CD4-positive, alpha-beta T cell (primary cell): ENCODE measurements at places on chromosomes 13 and 19.

GRCh38 chr19:11252665-11253355, 9.5 kb downstream of the DOCK6 start:
- DNase-seq, result no peak

GRCh38 chr13:99442273-99442895, 58.9 kb upstream of the TM9SF2 start:
- DNase-seq, result no peak

DNA sequence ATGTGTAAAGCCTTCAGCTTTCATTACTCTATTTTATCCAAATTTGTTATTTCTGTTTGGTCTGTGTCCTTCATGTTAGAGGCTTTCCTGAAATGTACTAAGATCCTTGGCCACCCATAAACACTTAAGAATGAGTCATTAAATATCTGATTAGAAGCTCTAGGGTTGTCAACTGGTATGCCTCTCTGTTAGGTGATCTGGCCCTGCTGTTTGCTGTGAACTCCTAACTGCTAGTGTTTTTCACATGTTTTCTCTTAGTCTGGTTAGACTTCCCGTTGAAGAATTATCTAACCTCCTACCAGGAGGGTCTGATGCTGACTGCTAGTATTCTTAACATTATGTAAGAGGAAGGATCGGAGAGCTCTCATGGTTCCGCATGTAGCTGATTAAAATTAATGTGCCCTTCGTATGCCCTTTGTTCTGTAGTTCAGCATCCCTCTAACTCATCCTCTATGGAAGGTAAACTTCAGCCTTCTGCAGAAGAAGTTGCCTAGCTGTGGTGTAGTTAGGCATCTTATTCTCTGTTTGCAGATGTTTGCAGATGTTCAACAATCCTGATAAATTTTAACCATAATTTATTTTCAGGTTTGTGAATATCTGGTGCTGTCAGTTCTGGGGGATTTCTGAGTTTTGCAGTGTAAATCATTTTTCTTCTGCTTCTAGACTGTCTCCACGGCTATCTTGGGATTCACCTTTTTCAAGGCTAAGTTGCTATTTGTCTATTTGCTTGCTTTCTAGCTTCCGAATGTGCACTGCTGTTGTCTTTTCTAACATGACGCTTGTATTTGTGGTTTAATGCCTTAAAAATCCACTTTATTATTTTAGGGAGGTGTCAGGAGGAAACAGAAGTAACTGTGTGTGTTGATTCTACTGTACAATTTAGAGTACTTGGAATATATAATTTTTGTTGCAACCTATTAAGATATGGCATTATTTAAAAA, 207.2 kb upstream of the SPRY2 start:
- DNase-seq, result no peak

DNA sequence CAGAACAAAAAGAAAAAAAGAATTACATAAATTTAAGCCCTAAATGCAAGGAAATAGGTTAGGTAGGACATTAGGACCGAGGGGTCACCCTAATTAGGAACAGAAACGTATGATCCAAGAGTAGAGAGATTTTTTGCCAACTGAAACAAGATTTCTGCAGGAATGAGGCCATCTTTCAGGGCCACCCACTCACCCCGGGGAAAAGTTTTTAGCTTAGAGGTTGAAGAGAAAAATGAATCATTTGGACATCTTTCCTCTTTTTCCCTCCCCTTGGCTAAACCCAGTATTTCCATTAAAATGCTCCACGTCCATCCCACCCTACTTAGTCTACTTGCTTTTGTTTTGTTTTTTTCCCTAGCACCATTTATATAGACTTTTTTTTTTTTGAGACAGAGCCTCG, 10.6 kb upstream of the PNMA8A start:
- no peak for DNase-seq

DNA sequence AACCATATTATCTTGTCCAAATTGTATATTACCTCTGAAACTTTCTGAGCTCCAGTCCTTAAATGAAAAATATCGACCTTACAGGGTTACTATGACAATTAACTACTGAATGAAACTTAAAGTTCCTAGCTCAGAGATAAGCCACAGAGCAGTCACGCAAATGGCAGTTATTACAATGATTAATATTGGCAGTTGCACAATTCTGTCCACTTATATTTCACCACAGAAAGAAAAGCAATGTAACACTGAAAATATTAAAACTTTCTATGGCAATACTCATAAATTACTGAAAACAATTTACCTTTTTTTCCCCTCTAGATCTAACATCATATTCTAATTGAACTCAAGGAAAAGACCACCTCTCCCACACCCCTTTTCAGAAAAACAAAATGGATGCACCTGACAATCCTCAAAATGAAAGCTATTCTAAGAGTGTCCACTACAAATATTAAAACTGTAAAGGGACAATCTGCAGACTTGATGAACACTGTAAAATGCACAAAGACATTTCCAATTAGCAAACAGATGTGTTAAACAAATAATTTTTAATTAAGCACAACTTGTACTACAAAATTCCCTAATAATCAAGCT, 14.6 kb downstream of the LNX2 start:
- DNase-seq, result no peak

DNA sequence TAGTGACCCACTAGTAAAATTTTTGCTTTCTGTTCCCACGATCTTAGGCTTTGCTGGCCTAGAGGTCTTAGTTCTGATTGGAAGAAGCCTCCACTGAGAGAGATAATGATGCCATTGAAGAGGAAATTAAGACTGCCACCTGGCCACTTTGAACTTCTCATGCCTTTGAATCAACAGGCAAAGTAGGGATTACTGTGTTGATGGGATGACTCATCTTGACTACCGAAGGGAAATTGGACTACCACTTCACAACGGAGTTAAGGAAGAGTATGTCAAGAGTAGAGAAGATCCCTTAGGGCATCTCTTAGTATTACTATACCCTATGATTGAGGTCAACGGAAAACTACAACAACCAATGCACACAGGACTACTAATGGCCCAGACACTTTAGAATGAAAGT, 12.7 kb upstream of the FREM2 start:
- DNase-seq, result no peak

DNA sequence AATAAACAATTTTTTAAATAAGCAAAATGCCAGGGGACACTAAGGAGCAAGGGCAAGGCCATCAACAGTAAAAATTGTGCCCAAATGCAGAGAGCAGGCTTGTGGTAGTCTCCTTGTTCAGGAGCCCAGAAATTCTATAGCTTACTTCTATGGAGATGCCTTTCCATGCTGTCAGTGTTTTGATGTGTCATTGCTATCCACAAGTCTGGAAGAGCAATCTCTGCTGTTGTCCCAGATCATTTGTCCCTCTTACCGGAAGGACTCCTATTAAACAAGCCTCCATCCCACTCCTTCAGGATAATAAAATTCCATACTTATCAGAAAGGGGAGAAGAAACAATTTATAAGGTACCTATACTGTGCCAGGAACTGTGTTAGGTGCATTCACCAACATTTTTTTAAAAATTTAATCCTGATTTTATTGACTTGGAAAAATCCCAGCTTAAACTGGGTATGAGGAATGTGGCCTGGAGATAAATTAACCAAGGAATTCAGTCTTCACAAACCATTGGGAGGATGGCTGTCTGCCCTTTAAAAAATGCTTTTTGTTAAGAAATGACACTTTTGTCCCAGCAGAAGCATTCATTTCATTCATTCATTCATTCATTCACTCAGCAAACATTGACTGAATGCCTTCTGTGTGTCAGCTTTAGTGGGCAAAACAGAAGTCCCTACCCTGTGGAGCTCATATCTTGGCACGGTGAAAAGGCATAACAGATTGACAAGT, 26.8 kb upstream of the CYSLTR2 start:
- DNase-seq, result no peak

GRCh38 chr19:6721773-6722172, 1.3 kb upstream of the C3 start:
- DNase-seq, result no peak

- DNase-seq, result no peak
Measured at GRCh38 chr13:99792079-99792921, 179.3 kb downstream of the ZIC5 start.
